Stimulated activated CD8-positive, alpha-beta memory T cell treated with anti-CD3 and anti-CD28 coated beads, Interleukin-4, amount 100 ng/mL, for 1 hour (primary cell): ENCODE measurements at places on chromosomes 3 and 15.

DNA sequence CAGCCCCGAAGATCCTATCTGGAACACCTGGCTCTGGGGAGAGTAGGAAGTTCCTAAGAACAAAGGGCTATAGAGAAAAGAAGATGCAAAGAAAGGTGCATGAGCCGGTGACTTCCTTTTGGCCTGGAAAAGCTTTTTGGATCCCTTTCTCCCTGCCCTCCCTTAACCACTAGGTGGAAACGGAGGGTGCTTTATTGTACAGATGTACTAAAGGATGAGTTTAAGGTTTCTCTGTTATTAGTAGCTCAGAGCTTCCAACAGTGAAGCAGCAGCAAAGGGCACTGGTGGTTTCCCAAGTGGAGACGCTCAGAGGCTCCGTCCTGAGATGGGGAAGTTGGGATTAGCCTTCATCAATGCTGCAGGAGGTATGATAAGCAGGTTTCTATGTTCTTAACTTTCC lies 5.9 kb upstream of the ADGRG7 start:
- no peak for DNase-seq

- DNase-seq = no peak
Observed at GRCh38 chr15:101660005-101660404, 7.8 kb upstream of the TM2D3 start.

DNA sequence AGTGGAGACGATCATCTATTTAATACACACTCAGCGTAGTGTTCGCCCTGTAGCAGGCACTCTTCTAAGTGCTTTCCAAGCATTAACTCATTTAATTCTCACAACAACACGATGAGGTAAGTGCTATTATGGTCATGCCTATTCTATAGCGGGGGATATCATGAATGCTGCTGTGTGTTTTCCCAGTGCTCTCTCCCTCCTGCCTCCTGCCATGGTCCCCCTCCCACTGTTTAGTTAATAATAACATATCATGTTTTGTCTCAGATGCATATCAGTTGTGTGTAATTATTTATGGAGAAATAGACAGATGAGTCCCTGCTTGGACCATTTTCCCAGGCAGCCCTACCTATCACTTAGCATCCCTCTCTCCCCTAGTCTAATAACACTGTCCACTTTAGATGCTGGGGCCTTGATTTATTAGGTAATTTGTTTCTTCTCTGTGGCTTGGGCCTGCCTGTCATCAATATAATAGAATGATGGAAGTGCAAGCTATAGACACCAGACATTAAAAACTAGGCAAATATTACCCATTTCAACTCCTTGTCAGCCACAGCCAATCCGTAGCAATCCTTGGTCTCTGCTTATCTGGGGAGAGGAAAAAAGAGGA lies 122.9 kb upstream of the TLE3 start:
- DNase-seq = no peak

DNA sequence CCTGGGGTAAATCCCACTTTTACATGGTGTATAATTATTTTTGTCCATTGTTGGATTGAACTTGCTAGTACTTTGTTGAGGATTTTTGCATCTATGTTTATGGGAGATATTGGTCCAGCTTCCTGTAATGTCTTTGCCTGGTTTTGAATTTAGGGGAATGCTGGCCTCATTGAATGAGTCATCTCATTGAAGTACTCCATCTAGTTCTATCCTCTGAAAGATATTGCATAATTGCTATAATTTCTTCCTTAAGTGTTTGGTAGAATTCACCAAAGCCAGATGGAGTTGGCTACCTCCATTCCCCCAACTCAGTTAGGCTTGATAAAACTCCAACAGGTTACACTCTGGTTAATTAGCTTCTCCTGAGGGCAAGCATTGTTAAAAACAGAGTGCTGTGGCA lies 237.4 kb upstream of the TGFBR2 start:
- DNase-seq = no peak

DNA sequence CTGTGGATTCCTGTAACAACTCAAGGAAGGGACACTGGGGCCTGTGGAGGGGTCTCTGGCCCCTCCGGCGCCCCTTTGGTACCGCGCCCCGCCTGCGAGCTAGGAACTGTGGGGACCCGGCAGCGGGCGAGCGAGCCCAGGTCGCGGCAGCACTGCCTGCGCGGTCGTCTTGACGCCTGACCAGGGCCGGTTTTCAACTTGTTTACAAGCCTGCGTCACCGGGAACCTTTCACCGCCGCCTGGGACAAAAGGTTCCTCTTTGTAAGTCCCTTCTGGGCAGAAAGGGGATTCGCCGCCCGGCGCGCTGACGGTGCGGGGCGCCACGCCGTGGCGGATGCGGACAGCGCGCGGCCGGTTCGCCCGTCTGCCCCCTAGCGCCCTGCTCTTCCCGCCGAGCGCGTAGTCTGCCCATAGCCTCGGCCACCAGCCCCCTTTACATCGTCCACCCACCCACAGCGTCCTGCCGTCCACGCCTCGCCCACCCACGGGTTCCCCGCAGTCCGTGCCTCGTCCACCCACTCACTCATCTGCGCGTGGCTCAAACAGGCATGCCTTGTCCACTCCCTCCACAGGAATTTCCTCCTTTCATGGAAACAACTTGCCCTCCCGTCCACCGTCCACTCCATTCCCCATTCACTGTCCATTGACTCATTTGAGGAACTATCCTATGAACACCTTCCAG lies 5.5 kb upstream of the CFAP100 start:
- no peak for DNase-seq

GRCh38 chr15:48823237-48823636 lies 12.4 kb upstream of the CEP152 start:
- no peak for DNase-seq

DNA sequence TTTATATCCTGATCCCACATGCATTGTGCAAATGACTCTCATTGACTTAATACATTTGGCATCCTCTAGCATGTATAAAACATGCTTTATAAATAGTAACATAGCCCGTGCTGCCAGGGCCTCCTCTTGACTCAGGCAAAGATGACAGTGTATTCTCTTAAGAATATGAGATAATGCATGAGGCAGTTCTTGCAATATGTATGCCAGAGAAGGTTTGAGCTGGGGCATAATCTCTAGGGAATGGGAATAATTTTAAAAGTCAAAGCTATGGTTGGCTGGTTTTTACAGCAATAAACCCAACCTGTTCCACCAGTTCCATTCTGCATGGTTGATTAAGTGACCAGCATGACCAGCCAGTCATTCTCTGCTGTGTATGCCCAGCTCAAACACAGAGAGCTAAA lies 179.0 kb upstream of the PFN2 start:
- no peak for DNase-seq

DNA sequence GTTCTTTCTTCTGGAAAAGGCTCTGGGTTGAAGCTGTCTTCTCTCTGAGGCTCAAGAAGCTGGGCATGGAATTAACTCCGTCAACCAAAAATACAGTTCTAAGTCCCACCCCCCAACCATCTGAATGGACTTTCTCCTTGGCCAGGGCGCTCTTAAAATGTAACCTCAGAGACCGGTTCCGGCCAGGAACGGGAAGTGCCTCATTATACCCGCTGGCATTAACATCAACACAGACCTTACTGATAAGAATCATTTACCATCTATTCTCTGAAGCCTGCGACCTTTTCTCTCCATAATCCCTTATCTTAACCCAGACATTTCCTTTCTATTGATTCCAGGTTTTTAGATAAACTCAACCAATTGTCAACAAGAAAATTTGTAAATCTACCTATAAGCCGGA lies 64.7 kb downstream of the ATP1B3 start:
- no peak for DNase-seq

- no peak for DNase-seq
Observed at GRCh38 chr3:126928921-126929474, 53.9 kb upstream of the PLXNA1 start.

DNA sequence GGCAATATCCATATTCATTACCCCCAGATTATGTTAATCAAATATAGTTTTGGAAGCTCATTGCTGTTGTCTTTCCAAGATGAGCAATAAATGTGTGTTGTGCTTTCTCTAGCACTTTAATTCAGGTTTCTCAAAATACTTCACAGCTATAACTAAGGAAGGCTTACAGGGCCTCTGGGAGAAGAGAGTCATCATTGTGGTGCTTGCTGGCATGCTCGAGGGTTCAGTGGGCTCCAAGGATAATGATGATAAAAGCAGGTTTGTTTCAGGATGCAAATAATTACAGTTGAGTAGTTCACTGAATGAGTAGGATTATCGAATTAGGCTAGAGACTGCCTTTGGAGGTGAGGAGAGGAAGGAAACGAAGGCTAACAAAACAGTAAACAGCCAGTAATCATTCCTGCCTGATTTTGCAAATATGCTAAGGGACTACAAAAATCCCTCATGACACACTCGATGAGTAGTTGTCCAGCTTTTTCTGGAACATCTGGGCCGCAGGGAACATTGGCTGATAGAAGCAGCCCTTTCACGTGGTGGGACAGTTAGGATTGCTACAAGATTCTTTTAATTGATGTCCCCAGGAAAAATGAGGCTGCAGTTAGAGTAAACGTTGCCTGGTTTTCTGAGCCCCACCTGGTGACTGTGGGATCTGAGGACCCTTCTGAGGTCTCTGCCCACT lies 54.1 kb downstream of the SLC7A14 start:
- no peak for DNase-seq

DNA sequence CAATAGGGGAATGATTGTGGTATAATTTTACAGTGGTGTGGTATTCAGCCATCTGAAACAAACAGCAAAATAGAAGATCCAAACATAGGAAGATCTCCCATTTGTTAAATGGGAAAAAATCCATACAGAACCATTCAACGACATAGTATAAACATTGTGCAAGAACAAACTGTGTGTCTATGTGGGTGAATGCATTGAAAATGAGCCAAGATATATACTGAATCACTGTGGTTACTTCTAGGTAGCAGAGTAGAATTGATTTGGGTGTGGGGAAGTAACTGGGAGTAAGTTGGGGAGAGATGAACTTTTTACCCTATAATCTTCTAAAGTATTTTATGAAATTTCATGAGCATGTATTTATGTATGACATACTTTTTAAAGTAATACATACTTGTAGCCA lies 123.1 kb upstream of the UMPS start:
- DNase-seq = no peak

GRCh38 chr15:31551323-31551722 lies 224.7 kb downstream of the KLF13 start:
- DNase-seq = no peak

GRCh38 chr3:156587760-156588069 lies 32.8 kb upstream of the SSR3 start:
- no peak for DNase-seq

- no peak for DNase-seq
Observed at GRCh38 chr15:70475921-70476320, 287.4 kb downstream of the UACA start.

DNA sequence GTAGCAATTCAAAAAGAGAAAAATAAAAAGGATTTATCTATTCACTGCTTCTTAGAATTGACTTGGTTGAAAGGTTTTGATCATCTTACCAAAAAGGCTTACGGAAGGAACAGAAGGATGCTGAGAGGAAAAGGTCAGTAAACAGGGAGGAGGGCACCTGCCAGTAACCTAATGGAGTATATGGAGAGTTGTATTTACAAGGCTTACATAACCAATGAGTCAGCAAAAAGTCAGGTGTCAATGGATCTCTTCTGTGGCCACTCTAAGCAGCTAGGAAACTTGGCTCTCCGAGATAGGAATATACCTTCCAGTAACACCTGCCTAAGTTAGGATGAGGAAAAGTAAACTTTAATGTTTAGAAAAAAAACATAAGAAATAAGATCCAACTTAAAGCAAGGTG lies 80.5 kb upstream of the PLXND1 start:
- no peak for DNase-seq

DNA sequence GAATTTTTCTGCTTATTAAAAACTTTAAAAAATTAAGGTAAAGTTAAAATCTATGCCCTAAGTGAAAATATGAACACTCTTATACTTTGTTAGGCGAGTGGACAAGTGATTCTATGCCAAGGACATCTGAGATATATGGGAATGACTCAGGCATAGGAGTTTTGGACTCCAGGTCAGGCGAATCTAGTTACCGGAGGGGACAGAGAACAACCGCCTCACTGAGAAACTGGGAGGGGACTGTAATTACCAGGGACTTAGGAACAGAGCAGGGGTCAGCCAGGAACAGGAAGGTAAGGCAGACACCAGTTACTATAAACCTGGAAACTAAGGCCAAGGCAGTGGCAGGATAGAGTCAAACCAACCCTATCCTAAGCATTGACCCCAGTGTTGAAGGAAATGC lies 16.8 kb upstream of the ATP1B3 start:
- no peak for DNase-seq

GRCh38 chr15:99755692-99756409 lies 22.6 kb upstream of the LYSMD4 start:
- DNase-seq = no peak

DNA sequence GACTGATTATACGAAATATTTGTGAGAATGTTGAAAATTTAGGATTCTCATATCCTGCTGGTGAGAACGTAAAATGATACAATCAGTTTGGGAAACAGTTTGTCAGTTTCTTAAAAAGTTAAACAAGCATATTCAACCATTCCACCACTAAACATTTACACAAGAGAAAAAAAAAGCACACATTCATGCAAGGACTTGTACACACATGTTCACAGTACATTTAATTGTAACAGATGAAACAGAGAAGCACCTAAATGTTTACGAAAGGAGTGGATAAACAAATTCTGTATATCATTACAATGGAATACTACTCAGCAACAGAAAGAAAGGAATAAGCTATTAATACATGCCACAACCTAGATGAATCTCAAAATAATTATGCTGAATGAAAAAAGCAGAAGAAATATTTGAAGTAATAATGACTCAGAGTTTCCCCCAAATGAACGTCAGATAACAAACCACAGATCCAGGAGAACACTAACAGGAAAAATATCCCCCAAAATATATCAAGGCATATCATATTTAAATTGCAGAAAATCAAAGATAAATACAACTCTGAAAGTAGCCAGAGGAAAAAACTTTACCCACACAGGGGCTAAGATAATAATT lies 14.3 kb downstream of the ANKRD28 start:
- no peak for DNase-seq

GRCh38 chr3:157248590-157249422 lies 88.9 kb upstream of the CCNL1 start:
- no peak for DNase-seq

- DNase-seq = no peak
Observed at GRCh38 chr3:149299938-149300801, 33.3 kb downstream of the TM4SF18 start.

DNA sequence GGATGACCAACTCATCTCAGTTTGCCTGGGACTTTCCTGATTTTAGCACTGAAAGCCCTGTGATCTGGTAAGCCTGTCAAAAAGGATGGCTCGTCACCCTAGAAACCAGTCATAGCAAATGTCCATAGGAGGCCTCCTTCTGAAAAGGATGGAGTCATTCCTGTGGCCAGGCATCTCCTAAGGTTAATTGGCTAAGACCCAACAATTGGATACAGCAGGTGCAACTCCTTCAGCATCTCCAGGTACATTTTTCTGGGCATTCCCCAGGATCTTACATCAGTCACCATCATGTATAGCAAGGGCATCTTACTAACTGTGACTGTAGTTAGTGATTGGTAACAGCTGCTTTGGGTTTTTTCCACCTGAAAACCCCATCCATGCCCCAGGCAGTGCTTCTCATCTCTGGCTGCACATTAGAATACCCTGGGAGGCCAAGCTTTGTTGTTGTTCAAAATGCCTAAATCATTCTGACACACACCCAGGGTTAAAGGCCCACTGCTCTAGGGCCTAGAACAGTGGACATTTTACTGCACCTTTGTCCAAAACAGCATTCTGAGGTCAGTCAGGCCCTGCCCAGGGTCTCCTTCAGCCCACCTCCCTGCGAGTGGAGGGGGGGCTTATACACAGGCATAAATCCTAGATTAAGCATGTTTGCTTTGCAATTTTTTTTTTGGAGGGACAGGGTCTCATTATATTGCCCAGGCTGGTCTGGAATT lies 28.3 kb upstream of the GALNT15 start:
- no peak for DNase-seq

- no peak for DNase-seq
Observed at GRCh38 chr15:89412905-89413411, 78.3 kb upstream of the POLG start.

- DNase-seq = no peak
Observed at GRCh38 chr15:84727429-84727828, 11.5 kb upstream of the SEC11A start.
